ENCODE measurements at places on chromosomes 5 and 9. TPM values are rescaled to one million over a fixed set of nuclear protein-coding genes. Genes with fewer than 3 reads are reported as not detected.

Gene TMEM171
- total RNA-seq: 0.51 TPM

Gene TTC23L
- total RNA-seq: 0.26 TPM

Gene TNC
- 204 TPM for total RNA-seq

Gene HRCT1
- total RNA-seq: not detected

Gene CHSY3
- total RNA-seq: under 0.01 TPM
